ENCODE measurements at places on chromosomes 2 and 18.

- DNase-seq, result no peak
These were observed 53.2 kb upstream of the SLC4A10 start for GRCh38 chr2:161571051-161571429.

GRCh38 chr2:237711458-237712150 lies 84.2 kb downstream of the LRRFIP1 start:
- DNase-seq, result no peak

DNA sequence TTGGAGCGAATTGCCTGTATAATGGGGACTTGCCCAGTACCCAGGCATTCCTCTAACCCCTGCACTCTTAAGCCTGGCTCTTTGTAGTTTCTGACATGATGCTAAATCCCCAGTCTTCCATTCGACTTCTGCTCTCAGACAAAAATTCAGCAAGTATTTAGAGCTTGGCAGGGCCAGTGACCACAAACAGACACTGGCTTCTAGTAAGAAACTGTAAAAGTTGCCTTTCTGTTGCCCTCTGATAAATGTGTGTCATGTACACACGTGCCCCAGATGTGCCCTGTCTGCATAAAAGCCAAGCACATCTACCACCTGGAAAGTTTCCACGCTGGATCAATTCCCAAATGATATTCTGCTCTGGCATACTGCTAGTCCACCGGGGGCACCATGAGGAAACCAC lies 18.0 kb downstream of the PAX3 start:
- DNase-seq, result no peak

GRCh38 chr2:159683817-159684216 lies 28.5 kb upstream of the MARCHF7 start:
- no peak for DNase-seq

DNA sequence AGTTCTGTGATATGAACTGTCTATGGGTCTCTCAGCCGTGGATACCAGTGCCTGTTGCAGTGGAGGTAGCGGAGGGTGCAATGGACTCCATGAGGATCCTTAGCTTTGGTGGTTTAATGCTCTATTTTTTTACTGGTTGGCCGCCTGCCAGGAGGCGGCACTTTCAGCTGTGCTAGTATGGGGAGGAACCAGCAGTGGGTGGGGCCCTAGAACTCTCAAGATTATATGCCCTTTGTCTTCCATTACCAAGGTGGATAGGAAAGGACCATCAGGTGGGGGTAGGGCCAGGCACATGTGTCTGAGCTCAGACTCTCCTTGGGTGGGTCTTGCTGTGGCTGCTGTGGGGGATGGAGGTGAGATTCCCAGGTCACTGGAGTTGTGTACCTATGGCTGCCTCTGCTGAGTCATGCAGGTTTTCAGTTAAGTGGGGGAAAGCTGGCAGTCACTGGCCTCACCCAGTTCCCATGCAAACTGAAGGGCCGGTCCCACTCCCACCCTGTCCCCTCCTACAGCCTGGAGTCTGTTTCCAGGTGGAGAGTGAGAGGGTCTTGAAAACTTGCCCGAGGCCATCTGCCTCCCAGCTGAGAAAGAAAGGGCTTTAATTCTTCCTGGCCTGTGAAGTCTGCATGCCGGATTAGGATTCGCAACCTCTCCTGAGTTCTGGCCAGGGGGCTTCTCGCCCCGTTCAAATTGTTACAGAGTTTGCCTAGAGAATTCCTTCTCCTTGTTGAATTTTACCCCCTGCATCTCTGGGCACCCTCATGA lies 14.5 kb downstream of the KCNS3 start:
- no peak for DNase-seq
